ENCODE measurements at places on chromosomes 1 and 21.

DNA sequence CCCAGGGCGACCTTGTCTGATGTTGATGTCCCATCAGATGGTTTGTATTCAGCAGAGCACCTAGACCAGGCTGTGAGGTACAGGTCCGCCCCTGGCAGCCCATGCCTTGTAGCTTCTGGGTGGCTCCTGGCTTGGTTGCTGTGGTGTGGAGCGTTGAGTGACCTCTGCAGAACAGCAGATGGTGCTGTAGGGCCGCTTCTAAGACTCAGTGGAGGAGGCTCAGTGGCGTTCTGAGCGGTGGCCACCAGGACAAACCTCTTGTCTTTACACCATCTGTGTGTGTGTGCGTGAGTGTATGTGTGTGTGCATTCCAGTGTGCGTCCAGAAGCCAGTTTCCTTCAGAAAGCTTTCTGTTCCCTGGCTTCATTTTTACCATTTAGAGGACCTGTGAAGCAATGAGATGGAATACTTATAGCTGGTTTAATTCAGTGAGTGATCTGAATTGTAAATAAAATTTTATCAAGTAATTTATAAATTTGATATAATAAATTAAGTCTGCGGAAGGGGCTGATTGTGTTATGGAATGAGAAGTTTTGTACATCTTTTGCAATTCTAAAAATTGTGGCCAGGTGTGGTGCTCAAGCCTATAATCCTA, 66.1 kb downstream of the ADARB1 start:
- DNase-seq: peak; percentile 94

DNA sequence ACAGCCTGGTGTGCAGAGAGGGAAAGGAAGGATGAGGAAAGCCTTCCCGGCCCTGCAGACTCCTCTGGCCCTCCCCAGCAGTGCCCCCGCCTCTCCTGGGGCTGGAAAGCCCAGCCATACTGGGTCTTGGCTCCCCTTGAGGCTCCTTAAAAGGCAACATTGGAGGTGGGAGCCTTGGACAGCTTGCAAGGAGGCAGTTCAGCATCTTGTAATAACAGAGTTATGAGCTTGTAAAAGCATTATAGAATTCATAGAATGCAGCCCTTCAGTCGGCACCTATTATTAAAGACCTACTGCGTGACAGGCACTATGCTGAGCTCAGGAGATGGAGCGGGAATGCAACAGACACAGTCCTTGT, 4.2 kb downstream of the TINAGL1 start:
- DNase-seq: no peak

- no peak for DNase-seq
These were observed 23.8 kb upstream of the APP start for GRCh38 chr21:26194326-26194725.

DNA sequence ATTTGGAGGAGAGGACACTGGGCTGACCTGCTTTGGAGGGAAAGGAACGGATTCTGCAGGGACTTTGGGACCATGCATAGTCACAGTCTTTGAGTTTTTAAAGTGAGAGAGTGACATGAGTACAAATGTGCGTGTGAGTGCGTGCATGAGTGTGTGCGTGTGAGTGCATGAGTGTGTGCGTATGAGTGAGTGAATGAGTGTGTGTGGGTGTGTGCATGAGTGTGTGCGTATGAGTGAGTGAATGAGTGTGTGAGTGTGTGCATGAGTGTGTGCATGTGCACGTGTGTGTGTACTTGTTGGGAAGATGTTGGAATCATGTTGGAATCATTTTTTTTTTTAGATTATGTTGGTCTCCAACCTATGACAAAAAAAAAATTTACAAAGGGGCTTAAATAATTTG, 70.5 kb downstream of the PAX7 start:
- no peak for DNase-seq

GRCh38 chr1:115862403-115862802, 21.5 kb upstream of the NHLH2 start:
- DNase-seq: no peak

DNA sequence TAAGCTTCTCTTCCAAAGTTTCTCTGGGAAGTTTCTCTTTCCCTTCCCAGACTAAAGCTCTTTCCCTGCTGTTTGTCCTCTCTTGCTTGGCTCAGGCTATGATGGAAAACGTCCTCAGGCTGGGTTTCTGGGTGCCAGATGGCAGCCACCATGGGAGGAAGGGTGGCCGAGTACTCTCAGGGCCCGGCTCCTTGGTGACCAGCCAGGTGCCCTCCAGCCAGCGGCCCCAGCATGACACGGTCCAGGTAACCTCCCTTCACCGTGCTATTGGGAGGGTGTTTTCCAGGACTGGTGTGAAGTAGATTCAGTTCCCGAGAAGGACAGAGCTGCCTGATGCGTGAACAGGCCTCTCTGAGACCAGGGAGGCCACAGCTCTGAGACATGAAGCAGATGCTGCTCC, 60.3 kb downstream of the KIF26B start:
- no peak for DNase-seq

- no peak for DNase-seq
These were observed 779.6 kb upstream of the PRMT6 start for GRCh38 chr1:106276871-106277270.

DNA sequence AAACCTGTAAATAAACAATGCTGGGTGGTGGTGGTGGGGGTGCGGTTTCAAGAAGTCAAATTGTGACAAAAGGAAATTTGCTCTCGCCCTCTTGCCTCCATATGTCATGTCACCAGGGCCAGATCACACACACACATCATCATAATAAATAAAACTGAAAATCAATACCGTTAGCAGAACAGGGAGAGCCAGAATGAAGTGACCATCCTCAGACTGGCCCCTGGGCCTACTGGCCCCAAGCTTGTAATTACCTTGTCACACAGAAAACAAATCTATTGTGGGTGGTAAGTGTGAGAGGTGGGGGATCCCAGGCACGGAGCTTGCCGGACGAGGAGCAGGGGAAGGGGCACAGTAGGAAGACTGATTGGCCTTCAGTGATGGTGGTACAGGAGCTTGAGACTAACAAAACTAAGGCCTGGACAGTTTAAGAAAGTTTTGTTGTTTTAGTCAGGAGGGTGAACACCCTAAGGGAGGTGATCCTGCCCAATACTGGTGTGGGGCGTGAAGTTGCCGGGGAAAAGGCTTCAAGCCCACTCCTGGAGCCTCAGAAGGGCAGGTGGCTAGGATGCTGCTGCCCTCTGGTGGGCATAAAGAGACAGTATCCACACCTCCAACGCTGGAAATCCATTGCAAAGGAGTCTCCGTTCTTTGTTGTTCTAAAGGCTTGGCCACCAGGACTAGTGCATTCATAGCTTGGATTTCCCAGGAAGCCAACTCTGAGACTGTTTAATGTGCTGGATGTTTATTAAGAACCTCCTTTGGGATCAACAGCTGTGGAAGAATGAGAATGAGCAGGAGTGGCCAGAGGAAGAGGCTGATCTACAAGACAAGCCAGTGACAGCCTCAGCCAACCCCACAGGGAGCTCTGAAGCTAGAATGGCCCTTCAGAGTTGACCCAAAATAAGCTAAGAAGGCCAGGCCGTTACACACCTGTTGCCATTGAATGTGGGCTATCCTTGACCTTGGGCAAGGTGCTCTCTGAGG, 8.1 kb upstream of the C1orf216 start:
- DNase-seq: peak; percentile 87

GRCh38 chr1:14855268-14855667, 256.8 kb downstream of the KAZN start:
- DNase-seq: no peak

DNA sequence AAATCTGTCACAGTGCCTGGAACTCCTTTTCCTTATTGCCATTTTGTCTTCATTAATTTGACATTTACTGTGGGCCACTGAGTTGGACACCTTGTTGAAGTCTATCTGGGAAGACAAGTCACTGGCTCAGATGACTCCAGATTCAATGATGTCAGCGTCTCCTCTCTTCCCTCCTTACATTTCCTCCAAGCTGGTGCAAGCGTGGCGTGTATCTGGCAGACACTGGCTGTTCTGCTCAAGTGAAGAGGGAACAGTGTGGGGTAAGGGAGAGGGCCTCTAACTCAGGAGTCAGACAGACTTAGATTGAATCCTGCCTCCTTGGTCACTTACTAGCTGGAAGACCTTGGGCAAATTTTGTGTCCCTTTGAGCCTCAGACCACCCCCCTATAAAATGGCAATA, 8.7 kb upstream of the ZNF691 start:
- no peak for DNase-seq

- DNase-seq: no peak
These were observed 13.9 kb downstream of the LMX1A start for GRCh38 chr1:165342587-165342986.

GRCh38 chr1:28110555-28110954, 22.1 kb upstream of the EYA3 start:
- DNase-seq: no peak

DNA sequence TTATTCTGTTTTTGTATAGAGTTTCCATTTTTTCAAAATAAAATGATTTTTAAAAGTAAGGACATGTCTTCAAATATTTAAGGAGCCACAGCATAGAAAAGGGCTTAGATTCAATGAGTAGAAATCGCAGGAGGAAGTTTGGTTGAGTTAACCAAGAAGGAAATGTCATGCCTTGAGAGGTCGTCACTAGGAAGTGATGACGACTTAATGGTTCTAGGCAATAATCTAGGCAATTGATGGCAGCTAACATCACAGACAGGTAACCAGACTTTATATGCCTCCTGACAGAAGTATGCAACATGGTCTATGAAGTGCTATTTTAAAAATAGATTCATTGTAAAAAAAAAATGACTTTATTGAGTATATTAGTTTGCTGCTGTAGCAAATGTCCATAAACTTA, 32.1 kb upstream of the TP53BP2 start:
- no peak for DNase-seq

DNA sequence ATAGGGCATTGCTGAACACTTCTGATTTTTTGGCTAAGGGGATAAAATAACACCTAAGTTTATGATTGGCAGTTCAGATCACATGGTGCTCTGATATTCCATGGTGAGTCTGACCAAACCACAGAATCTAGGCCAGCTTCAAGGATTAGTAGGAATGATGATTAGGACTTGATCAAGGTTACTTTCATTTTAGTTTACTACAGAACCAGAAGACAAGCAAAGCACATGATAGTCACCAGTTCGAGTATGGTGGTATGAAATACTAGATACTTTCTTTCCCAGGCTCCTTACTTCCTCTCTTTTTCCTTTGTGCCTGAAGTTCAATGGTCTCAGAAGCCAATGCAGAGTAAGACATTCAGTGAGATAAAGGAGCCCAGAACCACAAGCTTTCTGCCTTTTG, 26.6 kb downstream of the S100A10 start:
- no peak for DNase-seq

DNA sequence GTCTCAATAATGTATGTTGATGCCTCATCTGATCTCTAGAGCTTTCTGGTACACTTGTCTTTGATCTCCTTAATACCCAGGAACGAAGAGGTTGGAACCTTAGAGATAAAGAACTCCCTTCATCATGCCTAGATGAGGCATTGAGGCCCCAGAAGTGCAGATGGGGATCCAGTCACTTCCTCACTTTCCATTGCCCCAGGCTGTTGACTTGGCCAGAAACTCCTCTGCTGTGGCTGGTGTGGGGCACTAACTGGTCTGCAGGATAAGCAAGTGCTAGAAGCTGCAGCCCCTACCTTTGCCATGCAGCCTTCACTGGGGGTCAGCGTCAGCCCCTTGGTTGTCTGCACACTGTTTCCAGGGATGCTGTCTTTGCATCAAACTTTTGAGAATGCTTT, 49.9 kb downstream of the STUM start:
- no peak for DNase-seq

DNA sequence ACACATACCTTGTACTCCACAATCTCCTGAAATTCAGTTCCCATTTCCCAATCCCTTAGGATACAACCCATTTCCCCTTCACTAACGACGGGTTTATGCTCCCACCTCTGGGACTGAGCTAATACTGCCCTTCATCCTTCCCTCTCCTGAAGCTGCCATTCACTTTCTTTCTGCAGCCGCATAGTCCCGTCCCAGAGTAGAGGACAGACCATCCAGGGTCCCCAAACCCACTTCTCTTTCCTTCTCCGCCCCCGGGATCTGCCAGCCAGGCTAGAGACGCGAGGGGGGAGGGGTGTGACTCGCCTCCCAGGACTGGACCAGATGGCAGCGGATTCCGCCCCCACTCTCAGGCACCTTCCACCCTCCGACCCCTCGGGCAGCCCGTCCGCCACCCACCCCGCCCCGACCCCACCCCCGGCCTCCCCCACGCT, 679 bp downstream of the ABL2 start:
- DNase-seq: peak; percentile 78

DNA sequence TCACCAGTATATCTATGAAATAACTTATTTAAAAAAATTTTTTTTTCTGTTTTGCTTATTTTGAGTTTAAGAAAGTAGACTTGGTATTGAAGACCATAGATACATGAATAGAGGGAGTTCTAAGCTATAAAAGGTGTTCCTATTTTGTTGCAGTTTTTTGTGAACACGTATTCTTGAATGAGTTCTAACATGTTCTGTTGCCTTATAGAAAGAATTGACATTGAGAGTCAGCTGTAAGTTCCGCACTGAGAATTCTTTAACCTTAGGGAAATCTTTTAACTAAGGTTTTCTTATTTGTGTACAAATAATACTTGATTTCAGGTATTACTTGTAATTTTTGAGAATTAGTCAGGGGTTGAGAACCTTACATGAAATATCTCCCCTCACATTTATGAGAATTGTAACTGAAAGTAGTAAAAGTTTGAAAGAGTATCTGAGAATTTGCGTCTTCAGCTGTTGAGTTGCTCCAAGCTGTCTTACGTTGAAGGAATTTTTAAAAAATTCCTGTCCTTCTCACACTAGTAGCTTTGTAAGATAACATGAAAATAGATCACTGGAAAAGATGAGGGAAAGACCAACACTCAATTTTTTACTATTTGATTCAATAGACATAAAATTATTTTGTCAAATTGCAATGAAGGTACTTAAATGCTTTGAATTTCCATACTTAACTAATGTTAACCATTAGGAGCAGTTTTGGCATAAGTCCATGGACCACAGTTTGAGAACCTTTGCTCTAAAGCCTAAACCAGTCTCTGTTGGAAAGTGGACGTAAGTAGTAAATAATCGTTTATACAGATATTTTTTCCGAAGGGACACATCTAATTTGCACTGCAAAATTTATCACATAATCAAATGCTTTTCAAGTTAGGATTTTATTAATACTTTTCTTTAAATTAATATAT, 3.8 kb downstream of the DR1 start:
- no peak for DNase-seq

Data from GM23338 (cell line).